ENCODE measurements at places on chromosomes 12 and 14.

GRCh38 chr14:102737402-102738372 is 39.6 kb upstream of the TRAF3 start:
- no peak for DNase-seq

DNA sequence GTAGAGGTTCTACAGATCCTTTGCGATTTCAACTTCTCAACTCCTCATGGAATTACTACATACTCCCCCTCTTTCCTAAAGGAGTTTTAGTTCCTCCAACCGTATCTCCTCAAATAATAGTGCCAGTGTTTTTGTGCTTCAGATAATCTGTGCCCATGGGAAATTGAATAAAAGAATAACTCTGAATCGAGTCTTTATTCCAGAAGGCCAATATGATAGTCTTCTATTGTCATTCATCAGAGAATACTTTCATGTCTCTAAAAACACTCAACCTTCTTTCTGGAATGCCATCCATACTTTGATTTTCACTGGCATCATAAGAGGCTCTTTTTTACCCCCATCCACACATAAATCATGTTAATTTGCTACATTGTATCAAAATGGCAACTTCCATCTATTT is 911.3 kb upstream of the USP15 start:
- DNase-seq, result no peak

GRCh38 chr12:53750812-53751335 is 905 bp downstream of the CISTR start:
- no peak for DNase-seq

DNA sequence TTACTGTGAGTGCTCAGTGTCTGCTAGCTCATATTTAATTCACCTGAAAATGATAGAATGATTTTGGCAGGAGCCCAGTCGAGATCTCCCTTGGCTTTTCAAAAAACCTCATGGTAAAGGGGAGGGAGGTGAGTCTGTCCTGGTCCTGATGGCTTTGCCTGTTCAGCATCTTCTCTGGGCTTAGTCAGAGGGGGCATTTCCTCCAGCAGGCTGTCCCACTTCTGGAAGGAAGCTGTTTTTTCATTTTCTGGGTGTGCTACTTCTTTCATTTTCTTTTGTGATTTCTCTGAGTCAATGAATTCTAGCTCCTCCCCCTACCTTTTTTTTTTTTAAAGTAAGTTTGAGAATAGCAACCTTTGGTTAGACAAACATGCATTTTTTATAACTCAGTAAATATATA is 58.8 kb downstream of the TMX1 start:
- peak; percentile 16 for DNase-seq

GRCh38 chr12:102847131-102847530 is 69.9 kb downstream of the PAH start:
- no peak for DNase-seq

DNA sequence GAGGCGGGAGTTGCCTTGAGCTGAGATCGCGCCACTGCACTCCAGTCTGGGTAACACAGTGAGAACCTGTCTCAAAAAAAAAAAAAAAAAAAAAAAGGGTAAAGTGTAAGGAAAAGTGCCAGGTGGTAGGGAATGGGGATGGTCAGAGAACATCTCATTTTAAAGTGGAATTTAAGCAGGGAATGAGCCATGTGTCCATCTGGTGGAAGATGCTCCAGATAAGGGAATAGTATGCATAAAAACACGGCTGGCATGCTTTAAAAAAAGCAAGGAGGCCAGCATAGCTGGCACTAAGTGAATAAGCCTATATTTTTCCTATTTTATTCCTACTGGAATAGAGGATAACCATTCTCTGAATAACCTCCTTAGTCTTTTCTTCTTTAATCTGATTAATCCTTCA is 33.7 kb downstream of the FAM186A start:
- no peak for DNase-seq

DNA sequence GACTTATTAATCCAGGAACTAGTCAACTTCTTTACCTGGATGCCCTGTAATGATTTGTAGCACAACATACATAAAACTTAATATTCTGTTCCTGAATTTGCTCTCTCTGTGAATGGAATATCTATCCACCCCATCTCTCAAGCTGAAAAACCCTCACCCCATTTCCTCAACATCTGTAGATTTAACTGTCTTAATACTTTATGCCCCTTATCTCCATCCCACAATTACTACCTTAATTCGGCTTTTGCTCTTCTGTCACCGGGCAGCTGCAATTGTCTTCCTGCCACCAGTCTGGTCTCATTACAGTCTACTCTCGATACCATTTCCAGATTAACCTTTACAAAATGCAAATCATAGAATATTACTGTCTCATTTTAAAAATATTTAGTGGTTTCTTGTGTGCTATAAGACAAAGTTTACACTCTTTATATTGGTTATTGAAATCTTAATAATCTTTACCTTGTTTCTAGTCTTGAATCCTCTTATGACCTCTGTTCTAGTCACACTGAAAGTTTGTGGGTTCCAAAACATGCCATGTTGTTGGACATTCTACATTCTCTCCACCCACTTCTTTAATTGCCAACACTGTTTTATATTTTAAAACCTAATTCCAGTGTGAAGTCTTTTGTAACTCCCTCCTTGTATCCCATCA is 347.3 kb downstream of the RAD51B start:
- DNase-seq, result no peak

- no peak for DNase-seq
These were observed 218.9 kb upstream of the SFSWAP start for GRCh38 chr12:131491916-131492490.

DNA sequence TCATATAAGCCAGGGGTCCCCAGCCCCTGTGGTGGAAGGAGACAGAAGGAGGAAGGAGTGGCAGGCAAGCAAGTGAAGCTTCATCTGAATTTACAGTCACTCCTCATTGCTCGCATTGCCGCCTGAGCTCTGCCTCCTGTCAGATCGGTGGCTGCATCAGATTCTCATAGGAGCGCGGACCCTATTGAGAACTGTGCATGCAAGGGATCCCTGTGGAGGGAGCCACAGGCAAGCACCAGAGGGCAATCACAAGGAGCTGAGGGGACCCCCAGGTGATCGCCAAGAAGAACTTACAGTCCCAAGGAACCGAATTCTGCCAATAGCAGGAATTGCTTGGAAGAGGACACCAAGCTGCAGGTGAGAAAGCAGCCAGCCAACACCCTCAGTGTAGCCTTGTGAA is 33.2 kb upstream of the VRK1 start:
- no peak for DNase-seq

DNA sequence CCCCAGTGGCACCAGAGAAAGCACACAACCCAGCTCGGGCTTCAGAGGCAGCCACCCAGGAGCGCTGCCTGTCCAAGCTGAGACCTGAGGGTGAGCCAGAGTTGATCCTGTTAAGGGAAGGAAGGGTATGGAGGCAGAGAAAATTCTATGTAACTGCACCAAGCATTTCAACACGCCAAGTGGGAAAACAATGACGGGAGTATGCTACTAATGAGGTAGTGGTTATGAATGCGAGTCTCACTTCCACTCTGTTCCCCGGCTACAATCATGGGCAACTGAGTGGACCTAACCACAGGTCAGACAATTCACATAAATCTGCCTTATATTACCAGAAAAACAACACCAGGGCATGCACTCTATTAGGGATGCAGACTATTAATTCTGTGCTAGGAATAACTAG is 9.9 kb downstream of the ATG14 start:
- peak; percentile 50 for DNase-seq

DNA sequence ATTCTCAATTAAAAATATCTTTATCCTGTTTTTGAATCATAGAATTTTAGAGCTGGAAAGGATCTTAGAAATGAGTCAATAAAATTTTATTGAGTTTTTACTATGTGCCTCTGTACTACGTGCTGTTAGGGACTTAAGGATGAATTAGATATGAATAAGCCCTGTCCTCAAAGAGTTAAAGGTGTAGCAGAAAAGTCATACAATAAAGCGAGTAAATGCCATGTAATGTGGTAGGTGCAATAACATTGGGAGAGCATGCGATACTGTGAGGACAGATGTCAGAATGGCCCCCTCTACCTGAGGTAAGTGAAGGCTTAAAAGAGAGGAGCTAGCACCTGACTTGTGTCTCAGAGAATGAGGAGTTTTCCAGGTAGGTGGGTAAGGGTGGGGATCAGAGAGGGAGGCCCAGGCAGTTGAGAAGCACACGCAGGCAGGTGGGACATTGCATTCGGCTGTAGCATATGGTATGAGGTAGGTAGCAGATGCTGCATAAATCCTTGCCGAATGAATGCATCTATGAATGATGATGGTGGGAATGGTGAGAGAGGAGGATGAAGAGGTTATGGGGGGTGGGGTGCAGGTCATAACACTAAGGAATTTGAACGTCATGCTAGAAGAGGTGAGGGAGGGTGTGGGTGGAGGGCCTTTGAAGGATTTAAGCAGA is 35.4 kb upstream of the ATP23 start:
- DNase-seq, result no peak

DNA sequence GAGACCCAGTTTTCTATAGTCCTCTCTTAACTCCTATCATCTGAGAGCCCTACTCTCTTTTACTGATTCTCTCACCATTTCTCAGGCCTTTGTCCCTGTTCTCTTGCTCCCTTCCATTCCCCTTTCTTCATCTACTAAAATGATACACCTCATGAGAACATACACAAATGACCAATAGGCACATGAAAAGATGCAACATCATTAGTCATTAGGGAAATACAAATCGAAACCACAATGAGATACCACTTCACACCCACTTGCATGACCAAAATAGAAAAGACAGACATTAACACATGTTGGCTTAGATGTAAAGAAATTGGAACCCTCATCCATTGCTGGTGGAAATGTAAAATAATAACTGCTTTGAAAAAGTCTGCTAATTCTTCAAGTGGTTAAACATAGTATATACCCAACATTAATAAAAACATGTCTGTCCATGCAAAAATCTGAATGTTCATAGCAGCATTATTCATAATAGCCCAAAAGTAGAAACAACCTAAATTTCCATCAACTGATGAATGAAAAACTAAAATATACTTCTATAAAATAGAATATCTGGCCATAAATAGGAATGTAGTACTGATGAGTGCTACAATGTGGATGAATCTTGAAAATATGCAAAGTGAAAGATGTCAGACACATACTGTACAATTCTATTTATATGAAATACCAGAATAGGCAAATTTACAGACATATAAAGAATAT is 66.0 kb downstream of the DENND5B start:
- peak; percentile 82 for DNase-seq

GRCh38 chr14:49367696-49368095 is 218.5 kb downstream of the RPS29 start:
- no peak for DNase-seq

GRCh38 chr12:26872625-26873024 is 39.6 kb upstream of the ITPR2 start:
- DNase-seq, result no peak

GRCh38 chr14:95504135-95505029 is 12.1 kb downstream of the SYNE3 start:
- no peak for DNase-seq

Measured in suppressor macrophage treated with lipopolysaccharide for 4 hours (primary cell).